Ureter (tissue), 1 donor: ENCODE measurements at places on chromosomes 2 and 18.

DNA sequence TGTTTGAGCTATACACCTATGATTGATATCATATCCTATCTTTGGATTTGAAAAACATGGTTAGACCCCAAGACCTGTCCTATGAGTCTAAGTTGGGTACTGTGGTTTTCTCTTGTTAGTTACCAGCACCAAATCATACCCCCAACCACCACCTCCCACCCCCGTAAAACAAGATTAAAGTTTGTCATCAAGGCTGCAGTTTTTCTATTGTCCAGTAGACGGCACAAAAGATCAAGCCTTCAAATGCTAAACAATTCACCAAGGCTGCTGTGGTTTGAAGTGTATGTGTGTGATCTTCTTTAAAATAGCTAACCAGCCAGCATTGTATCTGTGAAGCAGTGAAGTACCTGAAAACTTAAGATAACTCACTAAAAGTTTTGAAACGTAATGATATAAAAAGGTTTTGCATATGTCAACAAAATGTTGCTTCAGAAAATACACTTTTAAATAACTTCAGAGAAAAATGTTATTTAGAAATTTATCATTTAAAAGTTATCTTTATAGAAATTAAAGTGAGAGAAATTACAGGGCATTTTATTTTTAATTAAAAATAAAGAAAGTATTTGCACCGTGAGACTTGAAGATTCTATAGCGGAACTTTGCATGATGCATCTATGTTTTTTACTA is 5.8 kb upstream of the MEIS1 start:
- no peak for DNase-seq

- no peak for DNase-seq
Observed at GRCh38 chr18:6653880-6654279, 75.6 kb upstream of the ARHGAP28 start.

GRCh38 chr2:224190936-224191270 is 151.8 kb upstream of the SERPINE2 start:
- no peak for DNase-seq

DNA sequence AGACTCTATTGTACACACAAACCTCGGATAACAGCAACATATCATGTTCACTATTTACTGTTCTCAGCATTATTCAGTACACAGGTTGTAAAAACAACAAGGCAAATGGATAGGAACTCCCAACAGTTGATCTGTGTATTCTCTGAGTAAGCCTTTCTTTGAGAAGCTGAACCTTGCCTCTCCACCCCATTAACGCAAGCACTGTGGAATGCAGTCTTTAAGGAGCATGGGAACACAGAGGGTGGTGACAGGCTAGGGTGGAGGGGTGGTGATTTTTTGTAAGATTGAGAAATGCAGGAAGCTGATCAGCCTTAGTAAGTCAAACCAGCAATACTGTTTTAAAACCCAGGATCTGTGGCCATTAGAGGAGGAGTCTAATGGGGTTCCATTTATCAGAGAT is 19.6 kb upstream of the SERPINB11 start:
- DNase-seq = peak; percentile 49

DNA sequence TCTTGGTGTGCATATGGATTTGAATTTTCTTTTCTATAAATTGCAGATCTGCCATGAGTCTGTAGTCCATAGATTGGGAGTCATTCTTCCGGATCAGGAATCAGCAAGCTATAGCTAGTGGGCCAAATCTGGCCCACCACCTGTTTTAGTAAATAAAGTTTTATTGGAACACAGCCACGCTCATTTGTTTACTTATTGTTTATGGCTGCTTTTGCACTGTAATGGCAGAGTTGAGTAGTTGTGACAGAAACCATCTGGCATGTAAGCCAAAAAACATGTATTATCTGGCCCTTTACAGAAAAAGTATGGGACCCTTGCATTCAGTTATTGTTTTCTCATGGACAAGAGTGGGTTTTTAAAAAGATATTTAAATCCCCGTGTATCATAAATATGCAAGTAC is 191.2 kb downstream of the LRRTM1 start:
- no peak for DNase-seq

DNA sequence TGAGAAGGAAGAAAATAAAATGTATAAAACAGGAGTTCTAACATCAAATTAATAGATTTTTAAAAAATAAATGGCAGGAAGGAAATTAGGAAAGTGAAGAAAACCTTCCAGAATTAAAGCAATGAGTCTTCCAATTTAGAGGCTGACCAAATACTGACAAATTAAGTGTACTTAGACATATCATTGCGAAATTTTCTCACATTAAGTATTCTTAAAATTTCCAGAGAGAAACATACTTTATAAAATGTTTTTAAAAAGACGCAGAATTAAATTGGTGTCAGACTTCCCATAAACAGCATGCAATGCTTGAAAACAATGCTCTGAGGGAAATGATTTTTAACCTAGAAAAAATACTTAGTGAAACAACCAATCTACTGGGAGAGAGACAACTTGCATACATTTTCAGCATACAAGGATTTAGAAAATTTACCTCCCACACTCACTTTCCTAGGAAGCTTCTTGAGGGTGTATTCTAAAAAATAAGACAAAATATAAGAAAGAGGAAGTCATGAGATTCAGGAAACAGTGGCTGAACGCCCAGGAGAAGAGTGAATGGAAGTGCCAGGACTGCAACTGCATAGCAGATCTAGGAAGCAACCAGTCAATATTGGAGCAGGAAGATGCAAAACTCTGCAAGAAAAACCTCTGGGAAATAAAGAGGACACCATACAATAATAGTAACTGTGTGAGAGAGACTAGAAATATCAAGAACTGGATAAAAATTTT is 339.9 kb downstream of the ADCYAP1 start:
- DNase-seq = no peak

DNA sequence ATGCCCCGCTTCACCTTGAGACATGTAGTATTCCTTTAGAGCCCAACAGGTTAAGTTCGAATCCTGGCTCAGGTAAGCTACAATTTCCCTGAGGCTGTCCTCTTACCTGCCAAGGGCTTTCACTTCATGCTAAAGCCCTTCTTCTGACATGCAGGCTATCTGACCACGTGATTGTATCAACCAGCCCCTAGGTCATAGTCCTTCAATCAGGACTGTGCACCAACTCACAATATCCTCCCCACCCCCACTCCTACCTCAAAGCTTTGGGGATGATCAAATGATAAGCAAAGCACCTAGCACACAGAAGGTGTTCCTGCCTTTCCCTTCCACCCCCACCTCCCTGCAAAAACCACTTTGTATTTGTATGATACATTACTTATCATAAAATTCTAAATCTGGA is 78.9 kb downstream of the AAK1 start:
- no peak for DNase-seq

DNA sequence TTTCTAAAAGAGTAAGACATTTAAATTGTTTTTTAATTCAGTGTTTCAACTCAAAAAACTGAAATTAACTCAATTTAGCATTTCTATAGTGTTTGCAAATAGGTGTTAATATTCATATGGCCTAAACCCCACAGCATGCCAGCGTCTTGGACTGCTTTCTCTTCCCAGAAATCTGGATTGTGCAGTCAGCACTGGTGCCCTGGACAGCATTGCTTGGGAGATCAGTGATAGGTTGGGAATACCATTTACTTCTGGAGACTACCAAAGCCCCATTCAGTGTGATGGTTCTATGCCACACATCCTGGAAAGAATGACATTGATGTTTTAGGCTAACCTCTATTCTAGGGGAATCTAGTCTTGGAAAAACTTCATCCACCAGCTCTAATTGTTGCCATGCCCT is 455.0 kb upstream of the KLHL29 start:
- no peak for DNase-seq

GRCh38 chr2:208608122-208608835 is 201.7 kb downstream of the PTH2R start:
- no peak for DNase-seq

DNA sequence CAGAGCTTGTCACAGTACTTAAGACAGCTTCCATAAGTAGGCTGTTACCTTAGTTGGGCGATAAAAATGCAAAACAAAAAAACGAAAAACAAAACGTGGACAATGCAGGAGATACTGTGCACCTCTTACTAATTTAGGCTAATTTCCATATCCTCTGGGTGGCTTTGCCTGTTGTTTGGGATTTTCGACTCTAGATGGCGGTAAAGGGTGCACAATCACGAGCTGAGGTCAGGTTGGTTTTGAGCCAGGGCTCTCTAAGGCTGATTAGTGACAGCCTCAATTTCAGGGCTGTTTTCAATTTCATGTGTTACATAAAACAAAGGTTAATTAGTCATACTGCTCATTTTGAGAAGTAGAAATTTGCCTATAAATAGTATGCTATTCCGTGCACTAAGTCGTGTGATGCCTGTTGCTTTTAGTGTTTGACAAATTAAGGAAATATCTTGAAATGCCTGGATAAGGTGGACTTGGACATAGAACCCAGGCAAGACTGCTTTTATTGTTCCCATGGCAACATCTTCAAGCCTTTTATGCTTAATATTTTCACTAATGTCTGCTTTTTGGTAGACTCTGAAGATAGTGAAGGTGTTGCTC is 493.1 kb downstream of the SOCS6 start:
- DNase-seq = no peak

DNA sequence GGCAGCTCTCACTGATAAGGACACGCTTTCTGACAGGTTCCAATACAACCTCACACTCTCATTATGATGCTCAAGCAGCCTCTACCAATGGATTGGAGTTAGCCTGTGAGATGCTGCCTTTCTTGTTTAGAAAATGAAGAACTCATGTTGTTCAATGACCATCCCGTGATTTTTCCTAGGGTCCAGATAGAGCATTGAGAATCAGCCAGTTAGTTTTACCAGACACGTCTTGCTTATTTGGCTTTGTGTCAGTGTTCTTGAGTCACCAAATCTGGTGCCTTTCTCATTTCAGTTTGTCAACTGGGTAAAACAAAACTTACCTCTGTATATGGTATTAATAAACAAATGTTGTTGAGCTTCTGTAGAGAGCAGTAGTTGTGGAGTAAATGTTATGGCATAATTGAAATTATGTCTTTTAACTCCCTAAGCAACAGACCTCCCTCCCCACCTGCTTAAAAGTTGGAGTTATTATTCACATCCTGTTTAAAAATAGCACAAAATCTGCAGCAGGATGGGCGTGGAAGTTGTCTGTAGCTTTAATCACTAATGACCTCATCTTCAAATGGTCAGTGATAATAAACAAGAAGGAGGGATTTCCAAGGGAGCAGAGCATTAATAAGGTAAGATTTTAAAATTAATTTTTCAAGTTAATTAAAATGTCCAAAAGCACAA is 167.3 kb downstream of the HRH4 start:
- no peak for DNase-seq
